Activated naive CD8-positive, alpha-beta T cell treated with anti-CD3 and anti-CD28 coated beads for 36 hours (primary cell): ENCODE measurements at places on chromosomes 6 and 20.

DNA sequence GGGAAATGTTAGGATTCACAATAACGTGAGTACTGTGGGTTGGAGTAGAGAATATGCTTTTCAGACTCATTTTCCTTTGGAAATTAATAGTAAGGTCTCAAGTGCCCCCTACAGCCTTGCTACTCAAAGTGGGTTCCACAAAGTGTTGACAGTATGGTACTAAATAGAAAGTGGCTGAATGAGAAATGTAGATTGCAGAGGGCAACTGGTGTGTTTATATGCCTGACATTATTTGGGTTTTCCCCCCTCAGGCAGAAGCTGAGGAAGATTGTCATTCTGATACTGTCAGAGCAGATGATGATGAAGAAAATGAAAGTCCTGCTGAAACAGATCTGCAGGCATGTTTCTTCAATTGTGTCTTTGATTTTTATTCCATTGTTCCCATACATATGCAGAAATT is 5.6 kb downstream of the FBXO9 start:
- peak; percentile 11 for DNase-seq

DNA sequence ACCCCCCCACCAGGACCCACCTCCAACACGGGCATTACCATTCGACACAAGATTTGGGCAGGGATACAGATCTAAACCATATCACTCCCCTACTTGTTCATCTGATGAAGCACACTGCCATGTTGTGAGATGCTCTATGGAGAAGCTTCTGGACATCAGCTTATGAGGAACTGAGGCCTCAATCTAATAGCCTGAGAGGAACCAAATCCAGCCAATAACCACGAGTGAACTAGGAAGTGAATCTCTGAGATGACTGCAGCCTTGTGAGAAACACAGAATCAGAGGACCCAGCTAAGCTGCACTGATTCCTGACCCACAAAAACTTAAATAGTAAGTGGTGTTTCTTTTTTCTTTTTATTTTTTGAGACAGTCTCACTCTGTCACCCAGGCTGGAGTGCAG is 21.6 kb upstream of the ZBTB2 start:
- no peak for DNase-seq

DNA sequence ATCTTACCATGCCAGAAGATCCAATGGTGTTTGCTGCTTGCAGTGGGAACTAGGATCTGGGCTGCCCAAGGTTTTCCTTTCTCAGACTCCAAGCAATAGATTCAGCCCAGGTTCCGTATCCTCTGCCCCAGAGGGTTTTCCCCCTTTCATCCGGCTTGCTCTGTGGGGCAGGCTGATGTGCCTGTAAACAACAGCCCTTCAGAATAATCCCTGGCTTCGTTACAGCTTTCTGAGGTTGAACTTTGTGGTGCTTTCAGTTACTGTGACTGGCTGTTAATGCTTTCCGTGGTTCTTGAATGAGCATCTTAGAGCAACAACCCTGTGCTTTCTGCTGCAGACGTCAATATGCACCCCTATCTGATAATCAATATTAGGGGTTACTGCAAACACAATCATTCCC is 400.4 kb downstream of the BTBD3 start:
- DNase-seq: no peak

GRCh38 chr20:51171141-51171540 is 148.2 kb upstream of the KCNG1 start:
- DNase-seq: no peak

DNA sequence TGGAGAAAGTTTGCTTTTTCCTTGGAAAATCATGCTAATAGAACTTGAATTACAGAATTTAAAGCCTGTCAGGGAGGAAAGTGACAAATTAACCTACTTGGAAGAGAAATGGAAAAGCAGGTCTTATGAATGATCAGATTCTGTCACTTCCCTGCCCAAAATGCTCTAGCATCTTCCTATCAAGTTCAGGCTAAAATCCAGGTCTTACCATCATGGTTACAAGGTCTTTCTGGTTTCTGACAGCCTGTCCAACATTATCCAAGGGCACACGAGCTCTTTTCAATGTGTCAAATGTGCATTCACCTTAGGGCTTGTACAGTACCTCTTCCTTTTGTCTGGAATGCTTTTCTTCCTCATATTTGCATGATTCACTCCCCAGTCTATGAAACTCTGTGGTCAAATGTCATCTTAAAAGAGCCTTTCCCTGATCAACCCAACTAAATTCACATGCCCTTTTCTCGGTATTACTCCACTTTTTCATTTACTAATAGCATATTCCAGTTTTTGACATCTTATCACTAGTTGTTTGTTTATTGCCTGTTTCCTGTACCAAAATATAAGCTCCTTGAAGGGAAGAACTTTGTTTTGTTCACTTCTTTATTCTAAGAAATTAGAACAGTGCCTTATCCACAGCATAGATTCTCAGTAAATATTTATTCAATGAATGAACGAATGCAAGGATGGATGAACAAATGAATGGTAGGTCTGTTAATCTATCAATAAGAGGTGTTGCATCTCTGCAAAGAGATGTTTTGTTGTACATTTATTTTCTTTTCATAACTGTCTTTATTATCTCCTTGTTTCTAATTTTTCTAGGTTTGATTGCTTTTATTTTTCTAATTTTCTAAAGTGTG is 139.5 kb downstream of the BCAS1 start:
- DNase-seq: no peak

- DNase-seq: no peak
Measured at GRCh38 chr20:54086507-54087039, 16.2 kb upstream of the BCAS1 start.

GRCh38 chr6:157998707-157999167 is 17.1 kb downstream of the SYNJ2 start:
- DNase-seq: no peak
